ENCODE measurements at places on chromosomes 4 and X.

DNA sequence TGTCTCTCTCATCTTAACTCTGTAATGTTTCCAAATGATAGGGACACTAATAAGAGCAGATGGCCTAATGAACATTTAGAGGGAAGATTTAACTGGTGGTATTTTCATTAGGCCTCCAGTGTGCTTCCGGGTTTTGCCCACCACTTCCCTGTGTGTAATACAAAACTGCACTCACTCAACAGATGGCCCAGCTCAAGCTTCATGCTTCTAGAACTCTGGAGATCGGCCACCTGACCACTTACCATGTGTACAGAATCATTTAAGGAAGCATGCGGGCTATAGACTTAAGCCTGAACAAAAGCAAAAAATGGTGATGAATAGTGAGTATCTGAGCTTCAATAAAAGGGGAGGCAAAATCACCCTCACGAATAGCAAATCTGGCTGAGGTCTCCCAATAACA, 89.3 kb downstream of the SH2D1A start:
- no peak for DNase-seq

- no peak for DNase-seq
Observed at GRCh38 chrX:69510137-69510715, 6.1 kb downstream of the NALF2 start.

DNA sequence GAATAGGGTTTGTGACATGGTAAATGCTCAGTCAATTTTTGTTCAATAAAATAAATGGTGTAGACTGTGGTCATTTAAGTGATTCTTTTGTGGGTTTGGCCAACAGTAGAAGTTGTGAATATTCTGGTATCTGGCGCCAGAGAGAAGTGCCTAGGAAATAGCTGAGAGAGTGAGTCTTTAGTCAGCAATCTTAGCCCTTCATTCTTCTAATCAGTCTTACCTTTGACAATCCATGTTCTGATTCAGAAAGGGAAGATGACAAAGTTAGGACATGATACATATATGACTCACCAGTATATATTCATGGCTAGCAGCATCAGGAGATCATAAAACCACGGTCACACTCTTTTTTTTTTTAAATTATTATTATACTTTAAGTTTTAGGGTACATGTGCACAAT, 141.8 kb upstream of the PCDH18 start:
- DNase-seq: no peak

DNA sequence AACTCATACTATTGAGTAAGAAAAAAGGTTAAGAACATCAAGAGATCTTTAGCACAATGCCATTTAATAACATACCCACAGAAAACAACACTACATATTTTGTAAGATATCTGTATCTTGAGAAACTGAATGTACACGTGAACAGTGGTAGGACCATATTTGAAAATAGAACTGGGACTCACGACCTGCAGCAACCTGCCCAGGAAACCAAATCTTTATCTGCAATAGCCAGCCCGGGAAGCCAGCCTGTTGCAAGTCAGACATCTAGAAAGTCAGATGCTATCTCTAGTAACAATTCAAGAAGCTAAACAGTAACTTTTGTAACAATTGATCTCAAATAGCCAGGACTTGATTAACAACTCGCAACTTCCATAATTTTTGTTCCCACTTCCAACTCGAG, 52.6 kb upstream of the SOD3 start:
- no peak for DNase-seq

GRCh38 chrX:48598614-48599013, 1.3 kb downstream of the WDR13 start:
- DNase-seq: no peak

DNA sequence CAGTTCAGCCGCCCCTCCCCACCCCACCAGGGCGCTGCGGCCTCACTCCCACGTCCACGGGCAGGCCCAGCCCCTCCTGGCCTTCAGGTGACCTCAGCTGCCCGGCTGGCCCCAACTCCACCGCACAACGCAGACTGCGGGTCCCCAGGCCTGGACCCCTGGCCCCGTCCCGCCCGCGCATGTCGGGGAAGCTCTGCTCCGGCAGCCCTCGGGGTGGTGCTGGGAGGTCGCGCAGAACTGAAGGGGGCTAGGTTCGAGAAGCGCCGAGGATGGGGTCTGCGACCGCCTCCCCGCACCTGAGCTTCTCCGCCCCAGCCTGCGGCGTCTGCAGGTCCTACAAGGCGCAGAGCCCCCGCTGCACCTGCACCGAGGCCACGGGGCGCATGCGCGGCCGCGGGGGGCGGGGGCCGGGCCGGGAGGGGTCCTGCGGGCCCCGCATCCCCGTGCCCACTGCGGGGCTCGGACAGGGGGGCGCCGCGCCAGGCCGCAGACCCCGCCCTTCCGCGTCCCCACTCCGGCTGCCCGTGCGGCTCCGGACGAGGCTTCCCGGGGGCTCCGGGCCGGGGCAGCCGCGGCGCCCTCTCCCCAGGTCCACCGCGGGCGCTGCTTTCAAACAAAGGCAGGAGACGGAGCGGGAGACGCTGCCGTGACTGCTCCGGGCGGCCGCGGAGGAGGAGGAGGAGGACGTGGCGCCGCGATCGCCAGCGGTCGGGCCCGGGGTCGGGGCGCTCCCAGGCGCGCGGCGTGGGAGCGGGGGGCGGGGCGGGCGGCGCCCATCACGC, 672 bp upstream of the NAT8L start:
- no peak for DNase-seq

DNA sequence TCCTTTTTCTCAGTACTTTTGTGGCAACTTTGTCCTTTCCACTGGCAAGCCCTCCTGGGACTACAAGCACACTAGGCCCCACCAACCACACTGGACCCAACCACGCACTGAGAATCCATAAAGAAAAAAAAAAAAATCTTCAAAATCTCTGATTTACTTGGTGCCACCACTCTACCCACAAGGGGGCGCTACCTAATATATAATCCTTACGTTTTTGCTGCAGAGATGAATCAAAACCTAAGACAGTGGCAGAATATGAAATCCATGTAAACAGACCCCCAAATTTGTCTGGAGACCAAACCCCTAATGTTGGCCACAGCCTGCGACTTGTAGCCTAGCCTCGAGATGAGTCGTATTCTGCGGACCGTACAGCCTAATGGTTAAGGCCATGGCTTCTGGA, 63.5 kb upstream of the ARHGAP36 start:
- no peak for DNase-seq

DNA sequence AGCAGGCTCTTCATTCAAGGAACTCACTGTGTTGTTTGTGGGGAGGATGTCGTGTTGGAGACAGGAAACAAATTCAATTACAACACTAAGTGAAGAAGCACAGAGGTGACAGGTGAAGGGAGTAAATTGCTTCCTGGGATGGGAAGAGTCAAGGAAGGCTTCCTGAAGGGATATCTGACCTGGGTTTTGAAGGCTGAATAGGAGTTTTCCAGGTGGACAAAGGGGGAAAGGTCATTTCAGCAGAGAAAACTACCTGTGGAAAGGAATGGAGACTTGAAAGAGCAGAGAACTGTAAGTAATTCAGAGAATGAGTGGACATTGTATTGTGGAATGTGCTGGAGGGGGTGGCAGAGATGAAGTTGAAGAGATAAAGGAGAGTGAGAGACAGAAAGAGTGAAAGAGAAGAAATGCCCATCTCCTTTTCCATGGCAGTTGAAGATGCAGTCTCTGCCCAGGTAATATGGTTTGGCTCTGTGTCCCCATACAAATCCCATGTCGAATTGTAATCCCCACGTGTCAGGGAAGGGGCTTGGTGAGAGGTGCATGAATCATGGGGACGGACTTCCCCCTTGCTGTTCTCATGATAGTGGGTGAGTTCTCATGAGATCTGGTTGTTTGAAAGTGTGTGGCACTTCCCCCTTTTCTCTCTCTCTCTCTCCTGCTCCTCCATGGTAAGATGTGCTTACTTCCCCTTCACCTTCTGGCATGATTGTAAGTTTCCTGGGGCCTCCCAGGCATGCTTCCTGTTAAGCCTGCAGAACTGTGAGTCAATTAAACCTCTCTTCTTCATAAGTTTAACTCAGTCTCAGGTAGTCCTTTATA, 205.7 kb upstream of the BCOR start:
- no peak for DNase-seq

GRCh38 chr4:10629394-10629793, 55.2 kb downstream of the CLNK start:
- DNase-seq: peak; percentile 8

DNA sequence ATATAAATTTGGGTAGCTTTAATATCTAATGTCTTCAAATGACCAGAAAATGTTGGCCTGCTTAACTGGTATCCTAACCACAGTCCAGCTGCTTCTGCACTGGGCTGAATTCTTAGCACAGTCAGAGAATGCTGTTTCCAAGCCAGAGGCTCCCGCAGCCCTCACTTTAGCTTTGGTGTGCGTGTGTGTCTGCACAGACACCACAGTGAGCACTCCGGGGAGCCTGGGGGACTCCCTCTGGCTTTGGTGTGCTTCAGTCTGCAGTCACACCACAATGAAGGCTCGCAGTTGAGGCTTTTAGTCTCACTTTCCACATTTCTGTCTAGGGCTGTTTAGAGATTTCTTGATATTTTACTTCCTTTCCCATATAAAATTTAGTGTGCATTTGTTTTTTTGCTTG, 53.6 kb downstream of the APOO start:
- DNase-seq: no peak

- peak; percentile 23 for DNase-seq
Observed at GRCh38 chrX:19630228-19630627, 114.9 kb upstream of the MAP3K15 start.

DNA sequence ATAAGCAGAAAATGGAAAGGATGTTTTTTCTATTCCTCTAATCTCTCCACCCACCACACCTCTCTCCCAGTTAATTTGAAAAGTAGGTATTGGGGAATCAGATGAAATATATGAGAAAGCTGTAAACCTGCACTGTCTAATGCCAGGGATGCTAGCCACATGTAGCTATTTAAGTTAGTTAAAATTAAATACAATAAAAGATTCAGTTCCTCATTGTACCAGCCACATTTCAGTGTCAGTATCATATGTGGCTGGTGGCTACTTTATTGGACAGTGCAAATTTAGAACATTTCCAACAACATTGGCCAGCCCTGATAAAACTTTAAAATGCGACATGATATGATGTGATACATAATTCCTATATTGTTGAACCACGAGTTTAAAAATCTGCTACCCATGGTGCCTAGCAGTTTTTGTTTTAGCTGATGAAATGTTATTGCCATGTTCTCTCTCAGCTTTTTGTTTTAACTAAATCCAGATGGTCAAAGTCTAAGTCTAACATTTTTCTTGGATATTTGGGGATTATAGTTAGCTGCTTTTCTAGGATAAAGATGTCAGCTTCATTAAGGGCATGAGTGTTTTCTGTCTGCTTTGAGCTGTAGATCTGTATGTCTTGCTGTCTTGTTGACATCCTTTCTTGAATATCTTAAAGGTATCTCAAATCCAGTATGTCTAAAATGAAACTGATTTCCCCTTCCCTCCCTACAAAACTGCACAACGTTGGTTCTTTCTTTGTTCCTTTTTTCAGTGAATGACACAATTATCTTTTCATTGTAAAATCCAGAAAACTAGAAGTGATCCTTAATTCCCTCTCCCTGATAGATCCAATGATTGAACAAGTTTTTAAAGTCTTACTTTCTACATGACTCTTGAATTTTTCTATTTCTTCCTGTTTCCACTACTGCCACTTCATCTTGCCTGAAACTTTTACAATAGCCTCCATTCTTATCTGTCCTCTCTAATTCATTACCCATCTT, 6.2 kb downstream of the ARFIP1 start:
- no peak for DNase-seq

DNA sequence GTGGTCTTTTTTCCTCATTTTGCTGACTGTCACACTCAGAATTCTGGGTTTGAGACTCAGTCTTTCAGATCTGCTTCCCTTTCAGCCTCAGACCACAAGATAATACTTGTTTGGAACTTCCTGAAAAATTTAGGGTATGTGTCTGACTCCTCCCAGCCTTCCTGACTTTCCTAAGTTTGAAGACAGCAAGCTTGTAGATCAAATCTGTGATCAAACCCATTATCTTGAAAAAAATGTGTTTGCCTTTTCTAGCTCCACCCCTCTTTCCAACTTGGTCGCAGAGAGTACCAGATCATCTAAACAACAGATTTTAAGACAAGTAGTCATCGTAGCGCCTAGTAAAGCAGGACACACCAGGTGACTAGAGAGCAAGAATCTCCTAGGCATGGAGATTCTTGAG, 9.9 kb downstream of the BCAP31 start:
- no peak for DNase-seq

- DNase-seq: no peak
Observed at GRCh38 chr4:138492176-138492575, 250.0 kb upstream of the SLC7A11 start.

DNA sequence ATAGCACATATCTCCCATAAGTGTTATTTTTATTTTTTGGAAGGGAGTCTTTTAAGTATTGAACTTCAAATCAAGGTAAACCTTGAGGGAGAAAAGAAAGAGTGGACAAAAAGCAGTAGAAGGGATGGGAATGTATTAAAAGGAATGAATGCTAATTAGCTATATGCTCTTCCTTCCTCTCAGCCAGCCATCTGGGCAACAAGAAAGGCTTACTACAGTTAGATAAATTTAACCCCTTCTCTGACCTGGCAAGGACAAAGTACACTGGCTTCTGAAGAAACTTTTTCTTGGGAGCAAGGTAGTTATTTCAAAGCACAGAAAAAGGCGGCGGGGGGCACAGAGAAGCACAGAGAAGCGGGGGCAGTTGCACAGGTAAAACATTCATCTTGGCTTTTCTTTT, 54.6 kb downstream of the GAB1 start:
- no peak for DNase-seq

DNA sequence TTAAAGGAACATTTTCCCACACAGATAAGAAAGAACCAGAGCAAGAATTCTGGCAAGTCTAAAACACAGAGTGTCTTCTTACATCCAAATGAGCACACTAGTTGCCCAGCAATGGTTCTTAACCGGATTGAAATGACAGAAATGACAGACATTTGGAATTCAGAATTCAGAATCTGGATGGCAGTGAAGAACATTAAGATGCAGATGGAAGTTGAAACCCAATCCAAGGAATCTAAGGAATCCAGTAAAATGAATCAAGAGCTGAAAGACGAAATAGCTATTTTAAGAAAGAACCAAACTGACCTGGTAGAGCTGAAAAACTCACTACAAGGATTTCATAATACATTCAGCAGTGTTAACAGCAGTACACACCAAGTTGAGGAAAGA, 21.5 kb downstream of the ANAPC10 start:
- no peak for DNase-seq

GRCh38 chr4:104881136-104881886, 265.4 kb upstream of the TET2 start:
- DNase-seq: no peak

DNA sequence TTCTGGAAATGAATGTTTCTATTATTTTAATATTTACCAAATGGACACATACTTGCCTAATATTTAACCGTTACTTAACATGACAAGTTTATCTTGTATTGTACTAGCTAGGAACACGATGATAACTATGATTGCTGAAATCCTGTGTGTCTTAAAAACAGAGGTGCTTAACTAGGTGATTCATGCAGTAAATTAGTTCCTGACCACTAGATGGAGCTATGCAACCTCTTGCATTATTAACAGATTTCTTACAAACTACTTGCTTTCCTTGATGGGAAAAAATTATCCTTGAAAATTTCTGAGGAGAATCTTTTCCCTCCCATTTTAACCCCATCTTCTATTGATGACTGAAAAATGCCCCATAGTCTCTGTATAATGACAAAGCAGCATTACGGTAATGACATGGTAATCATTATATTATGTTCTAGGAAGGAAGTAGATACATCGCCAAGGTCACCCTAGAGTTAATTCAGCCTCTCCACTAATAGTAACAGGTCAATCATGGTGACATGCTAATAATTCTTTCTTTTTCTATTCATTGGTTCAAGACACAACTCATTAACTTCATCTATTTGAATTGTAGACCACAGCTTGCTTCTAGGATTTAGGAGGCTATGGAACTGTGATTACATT, 844.2 kb downstream of the RAPGEF2 start:
- no peak for DNase-seq
